ENCODE measurements at places on chromosomes 7 and 10.

DNA sequence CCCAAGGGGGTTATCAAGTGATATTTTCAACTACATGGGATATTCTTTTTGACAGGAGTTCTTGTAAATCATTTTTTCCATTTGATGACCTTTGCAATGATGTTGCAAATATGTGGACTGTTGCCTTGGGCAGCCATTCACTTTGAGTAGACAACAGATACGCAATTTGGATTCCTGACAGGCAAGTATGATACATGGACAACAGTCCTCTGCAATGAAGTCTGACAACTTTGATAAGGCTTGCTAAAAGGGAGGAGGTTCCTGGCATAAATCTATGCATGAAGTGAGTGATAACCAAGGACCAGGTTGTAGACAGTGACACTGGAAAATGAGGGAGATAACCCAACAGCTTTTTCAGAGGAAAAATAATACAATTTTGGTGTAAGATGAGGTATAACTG lies 17.7 kb downstream of the LRRD1 start:
- no peak for DNase-seq

DNA sequence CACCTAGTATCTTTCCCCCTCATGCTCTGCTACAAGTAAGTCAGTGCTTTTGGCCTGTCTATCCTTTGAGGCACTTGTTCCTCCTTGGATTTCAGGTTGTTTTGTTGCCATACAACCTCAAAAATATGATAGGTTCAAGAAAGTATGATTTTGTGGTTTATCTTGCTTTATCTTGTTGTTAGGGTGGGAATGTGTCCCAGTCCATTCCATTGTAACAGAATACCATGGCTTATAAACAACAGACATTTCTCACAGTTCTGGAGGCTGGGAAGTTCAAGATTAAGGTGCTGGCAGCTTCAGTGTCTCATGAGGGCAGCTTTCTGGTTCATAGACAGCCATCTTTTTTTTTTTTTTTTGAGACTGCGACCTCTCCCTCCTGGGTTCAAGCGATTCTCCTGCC lies 72.1 kb downstream of the TMEM270 start:
- no peak for DNase-seq

DNA sequence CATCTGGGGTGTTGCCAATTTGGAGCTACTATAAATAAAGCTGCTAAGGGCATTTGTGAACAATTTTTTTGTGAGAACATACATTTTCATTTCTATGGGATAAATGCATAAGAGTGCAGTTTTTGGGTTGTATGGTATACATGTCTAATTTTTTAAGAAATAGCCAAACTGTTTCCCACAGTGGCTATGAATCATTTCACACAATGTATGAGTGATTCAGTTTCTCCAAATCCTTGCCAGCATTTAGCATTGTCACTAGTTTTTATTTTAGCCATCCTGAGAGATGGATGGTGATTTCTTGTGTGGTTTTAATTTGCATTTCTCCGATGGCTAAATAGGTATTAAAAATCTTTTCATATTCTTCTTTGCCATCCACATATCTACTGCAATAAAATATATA lies 105.3 kb downstream of the AMPH start:
- DNase-seq: no peak

- DNase-seq: peak; percentile 38
These were observed 15.7 kb downstream of the ZFAND2A start for GRCh38 chr7:1144269-1144771.

- DNase-seq: no peak
These were observed 41.8 kb downstream of the FGFR2 start for GRCh38 chr10:121556455-121556854.

- no peak for DNase-seq
These were observed 5.4 kb upstream of the COBL start for GRCh38 chr7:51321961-51322515.

DNA sequence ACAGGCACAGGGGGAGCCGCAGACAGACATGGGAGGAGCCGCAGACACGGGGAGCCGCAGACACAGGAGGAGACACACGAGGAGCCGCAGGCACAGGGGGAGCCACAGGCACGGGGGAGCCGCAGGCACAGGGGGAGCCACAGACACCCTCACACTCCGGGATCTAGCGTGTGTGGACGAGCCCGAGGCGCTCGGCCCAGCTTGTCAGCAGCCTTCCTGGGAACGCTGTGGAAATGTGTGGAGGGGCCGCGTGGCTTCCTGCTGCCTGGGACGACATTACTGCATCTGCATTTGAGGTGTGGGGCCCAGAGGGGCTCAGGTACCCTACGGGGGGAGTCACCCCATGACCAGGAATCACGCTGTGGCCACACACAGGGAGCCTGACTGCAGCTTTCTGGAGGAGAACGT lies 313.2 kb downstream of the PTPRN2 start:
- DNase-seq: no peak

- DNase-seq: peak; percentile 83
These were observed 161.6 kb upstream of the PRSS1 start for GRCh38 chr7:142587578-142588191.

- DNase-seq: no peak
These were observed 11.8 kb downstream of the CFAP69 start for GRCh38 chr7:90256778-90257177.

- peak; percentile 49 for DNase-seq
These were observed 10.4 kb upstream of the LMBR1 start for GRCh38 chr7:156903232-156903909.

DNA sequence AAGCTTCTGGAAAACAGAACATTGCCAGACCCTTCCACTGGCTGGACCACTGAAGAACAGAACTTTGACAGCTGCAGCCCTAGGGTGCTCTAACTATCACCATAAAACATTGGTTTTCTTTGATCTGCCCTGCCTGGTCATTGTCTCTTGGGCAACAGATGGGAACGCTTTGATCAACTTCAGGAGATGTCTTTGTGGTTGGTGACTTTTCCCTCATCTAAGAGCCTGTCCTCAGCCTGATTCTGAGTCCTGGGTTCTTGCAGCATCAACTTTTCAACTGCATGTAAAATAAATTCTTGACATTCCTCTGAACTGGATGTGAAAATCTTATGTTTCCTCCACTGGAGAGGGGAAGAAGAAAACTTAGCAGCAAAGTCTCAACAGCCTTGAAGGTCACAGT lies 53.1 kb upstream of the ZNRF2 start:
- no peak for DNase-seq

DNA sequence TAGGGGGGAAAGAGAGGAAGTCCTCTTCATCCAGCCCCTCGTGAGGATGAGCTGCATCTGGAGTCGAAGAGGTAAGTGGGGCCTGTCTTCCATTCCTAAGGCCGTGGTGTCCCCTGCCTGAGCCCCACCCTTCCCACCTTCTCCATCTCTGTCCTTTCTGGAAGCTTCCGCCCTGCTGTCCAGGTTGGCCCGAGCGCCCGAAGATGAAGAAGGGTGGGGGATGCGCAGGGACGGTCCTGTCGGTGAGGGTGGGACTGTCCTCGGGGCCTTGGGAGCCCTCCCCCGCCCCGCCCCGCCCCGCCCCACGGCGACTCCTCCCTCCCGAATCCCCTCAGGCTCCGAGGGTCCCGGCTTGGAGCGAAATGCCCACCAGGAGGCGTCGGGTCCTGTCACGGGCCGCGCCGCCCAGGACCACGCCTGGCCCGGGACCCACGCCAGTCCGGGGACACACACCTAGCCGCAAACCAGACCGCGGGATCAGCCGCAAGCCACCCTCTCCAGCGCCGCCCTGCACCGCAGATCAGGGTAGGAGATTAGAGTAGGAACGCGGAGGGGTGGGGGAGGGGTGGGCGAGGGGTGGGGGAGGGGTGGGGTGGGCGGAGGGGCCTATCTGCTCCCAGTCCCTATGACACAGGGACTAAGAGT lies 15.3 kb downstream of the GPRIN2 start:
- peak; percentile 30 for DNase-seq

DNA sequence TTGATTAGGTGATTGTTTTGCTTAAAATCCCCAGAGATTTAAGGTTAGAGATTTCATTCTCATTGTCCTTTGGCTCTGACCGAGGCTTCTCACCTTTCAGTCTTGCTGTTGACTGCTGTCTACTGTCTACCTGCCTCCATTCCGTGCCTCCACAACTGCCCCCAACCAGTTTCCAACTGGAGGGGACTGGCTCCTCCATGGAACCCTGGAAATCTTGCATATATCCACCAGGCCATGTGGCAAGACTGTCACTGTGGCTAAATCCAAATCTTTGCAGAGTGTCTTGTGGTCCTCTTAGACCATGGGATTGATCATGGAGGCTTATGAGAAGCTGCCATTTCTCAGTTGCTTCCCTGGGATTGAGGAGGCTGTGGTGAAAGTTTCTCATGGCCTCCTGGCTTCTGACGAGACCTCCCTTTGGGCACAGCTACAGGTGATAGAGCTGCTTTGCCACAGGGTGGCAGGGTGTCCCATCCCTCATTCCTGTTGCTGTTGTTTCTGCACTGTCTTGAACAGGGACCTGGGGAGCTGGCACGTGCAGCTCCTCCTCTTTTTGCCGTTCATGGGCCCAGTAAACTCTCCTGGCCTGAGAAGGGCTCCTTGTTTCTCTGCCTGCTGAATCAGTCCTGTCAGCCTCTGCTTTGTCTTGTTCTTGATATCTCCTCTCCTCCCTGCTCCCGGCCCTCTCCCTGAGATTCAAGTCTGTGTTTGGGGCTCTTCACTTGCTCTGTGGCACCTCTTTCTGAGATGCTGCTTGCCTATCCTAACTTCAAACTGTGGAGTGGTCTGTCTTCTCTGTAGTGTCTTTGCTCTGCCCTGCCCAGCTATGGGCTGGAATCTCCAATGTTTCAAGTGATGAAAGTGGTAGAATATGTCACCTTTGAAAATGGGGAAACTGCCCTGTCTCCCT lies 63.6 kb upstream of the IGFBP3 start:
- DNase-seq: peak; percentile 20

DNA sequence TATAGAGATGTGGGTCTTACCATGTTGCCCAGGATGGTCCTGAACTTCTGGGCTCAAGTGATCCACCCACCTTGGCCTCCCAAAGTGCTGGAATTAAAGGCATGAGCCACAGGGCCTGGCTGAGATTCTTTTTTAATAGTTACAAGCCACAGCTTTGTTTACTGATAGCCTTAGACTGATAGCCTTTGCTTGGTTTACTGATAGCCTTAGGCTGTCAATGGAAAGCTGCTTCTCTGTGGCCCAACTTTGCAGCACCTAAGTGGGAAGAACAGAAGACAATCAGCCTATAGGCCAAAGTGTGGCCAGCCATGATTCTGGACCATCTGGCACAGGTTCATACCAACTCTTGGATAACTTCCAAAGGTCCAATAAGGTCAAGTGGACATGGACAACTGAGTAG lies 24.1 kb upstream of the CDCA7L start:
- DNase-seq: no peak

- peak; percentile 75 for DNase-seq
These were observed 754 bp downstream of the SEMA3D start for GRCh38 chr7:85186083-85186520.

DNA sequence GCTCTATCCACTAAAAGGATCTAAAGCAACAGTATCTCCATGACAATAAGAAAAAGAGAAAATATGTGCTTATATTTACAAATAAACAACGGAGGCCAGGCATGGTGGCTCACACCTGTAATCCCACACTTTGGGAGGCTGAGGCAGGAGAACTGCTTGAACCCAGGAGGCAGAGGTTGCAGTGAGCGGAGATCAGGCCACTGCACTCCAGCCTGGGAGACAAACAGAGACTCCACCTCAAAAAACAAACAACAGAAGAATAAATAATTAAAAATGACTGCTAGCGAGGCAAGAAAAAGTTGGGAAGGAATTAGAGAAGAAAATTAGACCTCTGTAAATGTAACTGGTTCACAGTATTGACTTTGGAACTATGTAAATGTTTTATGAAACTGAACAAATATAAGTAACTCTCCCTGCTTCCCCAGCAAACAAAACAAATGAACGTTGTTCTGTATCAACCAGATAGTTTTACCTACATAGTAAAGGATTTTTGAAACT lies 17.1 kb downstream of the TRIM24 start:
- DNase-seq: no peak

GRCh38 chr7:1864161-1864940 lies 194.3 kb downstream of the ELFN1 start:
- no peak for DNase-seq

GRCh38 chr10:82150123-82150900 lies 275.3 kb downstream of the NRG3 start:
- DNase-seq: no peak

GRCh38 chr7:112205343-112206237 lies 609 bp downstream of the DOCK4 start:
- peak; percentile 60 for DNase-seq

GRCh38 chr7:22452960-22453558 lies 46.9 kb downstream of the STEAP1B start:
- DNase-seq: no peak

- no peak for DNase-seq
These were observed 22.6 kb downstream of the CCDC3 start for GRCh38 chr10:12978891-12979290.

GRCh38 chr7:135774284-135774683 lies 25.7 kb upstream of the FAM180A start:
- peak; percentile 30 for DNase-seq

DNA sequence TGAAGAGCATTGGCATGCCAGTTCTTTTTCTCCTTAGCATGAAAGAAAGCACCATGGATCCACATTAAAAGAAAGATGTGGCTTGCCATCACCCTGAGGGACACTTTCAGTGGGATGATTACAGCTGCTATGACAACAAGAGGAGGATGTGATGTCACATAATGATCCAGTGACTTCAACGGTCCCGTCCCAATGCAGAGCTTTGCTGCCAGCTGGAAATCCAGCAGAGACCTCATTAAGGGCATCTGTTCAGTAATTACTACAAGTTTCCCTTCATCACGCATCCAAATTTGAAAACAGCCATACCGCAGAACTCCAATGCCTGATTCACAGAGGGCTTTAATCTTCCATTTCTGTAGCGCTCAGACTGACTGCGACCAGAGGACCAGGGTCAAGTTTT lies 206.6 kb downstream of the LSM5 start:
- no peak for DNase-seq

Measured in ELR (cell line).